ENCODE measurements at places on chromosomes 2 and 18.

DNA sequence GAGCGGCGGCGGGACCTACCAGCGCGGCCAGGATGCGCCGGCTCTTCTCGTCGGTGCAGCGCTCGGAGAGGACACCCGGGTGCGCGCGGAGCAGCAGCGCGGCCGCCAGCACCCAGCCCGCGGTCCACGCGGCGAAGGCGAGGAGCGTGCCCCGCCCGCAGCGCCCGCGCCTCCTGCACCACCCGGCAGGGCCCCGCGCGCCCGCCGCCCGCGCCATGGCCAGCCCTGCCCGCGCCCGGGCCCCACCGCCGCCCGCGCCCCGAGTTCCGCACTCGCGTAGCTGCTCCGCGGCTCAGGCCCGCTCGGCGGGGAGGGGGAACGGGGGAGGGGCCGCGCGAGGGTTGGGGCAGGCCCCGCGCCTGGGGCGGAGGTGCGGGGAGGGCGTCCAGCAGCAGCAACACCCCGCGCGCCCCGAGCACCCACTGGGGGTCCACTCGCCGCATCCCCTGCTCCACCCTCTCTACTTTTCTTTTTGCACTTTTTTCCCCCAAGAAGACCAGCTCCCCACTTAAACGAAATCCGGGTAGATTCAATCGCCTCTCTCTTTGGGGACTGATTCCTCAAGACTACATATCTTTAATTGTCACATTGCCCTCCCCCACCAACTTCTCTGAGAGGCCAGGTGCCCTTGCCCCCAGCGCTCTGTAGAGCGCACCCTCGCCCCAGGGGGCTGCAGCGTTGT is at the start of gene DIPK1C:
Gene DIPK1C (minus strand): TSS at position 266 of the 682 bp plus-strand sequence. CDS start 49 bp downstream, at position 217.
- DNase-seq = no peak

DNA sequence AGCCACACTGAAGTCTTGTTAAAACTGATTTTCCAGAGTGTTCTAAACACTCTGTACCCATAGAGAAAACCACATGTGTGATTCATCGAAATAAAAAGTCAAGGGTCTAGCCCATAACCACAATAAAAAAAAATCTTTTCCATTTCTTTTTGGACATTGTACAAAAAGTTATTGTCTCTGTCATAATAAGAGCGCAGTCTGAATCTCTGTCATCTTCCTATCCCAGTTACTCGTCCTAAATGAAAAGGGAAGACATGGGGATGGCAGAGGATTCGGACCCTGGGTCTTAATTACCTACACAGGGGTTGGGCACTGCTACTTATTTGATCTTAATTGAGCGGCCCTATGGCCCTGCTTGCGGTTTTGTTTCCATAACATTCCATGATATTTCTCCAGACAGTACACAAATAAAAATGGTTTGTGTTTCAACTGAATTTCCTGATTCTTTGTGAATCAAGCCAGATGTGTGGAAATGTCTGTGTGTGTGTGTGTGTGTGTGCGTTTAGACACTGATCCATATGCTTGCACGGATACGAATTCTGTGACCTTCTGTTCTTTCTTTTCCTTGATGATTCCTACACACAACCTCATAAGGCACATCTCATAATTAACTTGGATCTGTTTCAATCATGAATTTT is 133.4 kb upstream of the SPATS2L start:
- no peak for DNase-seq

DNA sequence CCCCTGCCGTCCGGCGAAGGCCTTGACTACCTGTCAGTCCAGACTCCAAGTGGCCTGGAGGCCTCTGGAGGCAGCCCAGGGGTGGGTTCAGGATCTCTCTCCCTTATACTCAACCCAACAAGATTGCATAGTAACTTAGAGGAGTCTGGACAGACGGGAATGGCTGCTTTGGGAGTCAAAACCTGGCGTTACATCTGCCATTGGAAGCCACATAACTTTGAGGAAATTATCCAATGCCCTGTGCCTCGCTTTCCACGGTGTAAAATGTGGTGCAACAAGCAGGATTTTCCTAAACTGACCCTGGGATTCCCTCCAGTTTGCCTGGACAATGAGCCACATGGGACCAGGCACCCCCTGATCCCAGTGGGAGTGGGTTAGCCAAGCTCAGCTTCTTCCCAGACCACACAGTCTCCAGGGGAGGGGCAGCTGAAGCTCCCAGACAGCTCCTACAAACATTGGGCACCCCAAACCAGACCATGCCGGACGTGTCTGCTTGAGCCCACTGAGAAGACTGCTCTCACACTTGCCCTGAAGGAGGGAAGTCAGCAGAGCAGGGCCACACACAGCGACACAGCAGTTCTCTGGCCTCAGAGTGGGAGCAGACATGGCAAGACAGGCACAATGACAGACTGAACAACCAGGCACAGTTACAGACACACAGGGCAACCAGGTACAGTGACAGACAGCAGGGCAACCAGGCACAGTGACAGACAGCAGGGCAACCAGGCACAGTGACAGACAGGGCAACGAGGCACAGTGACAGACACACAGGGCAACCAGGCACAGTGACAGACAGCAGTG is 65.6 kb upstream of the RAB6C start:
- no peak for DNase-seq

DNA sequence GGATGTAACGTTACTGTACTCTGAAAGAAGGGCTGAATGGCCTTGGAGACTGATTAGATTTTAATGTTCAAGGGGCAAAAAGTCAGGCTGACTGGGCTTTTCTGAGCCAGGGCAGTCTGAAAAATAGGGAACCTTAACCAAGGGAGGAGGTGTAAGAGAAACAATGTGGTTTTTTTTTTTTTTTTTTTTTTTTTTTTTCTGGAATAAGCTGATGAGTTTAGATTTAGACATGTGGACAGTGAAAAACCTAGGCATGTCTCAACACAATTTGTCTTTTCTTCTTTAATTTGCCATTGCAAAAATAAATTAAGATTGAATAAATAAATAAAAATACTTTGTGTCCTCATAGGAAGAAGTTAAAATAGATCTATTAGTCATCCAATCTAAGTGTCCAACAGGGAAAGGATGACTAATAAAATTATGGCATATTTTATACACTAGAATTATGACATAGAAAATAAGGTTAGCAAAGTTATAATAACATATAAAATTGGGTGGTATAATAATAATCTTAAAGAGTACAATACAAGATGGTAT is 237.6 kb upstream of the TRIB2 start:
- no peak for DNase-seq

GRCh38 chr2:27754831-27755230 is 16.7 kb upstream of the MRPL33 start:
- no peak for DNase-seq

- no peak for DNase-seq
Observed at GRCh38 chr2:130735200-130735599, 6.3 kb downstream of the GPR148 start.

DNA sequence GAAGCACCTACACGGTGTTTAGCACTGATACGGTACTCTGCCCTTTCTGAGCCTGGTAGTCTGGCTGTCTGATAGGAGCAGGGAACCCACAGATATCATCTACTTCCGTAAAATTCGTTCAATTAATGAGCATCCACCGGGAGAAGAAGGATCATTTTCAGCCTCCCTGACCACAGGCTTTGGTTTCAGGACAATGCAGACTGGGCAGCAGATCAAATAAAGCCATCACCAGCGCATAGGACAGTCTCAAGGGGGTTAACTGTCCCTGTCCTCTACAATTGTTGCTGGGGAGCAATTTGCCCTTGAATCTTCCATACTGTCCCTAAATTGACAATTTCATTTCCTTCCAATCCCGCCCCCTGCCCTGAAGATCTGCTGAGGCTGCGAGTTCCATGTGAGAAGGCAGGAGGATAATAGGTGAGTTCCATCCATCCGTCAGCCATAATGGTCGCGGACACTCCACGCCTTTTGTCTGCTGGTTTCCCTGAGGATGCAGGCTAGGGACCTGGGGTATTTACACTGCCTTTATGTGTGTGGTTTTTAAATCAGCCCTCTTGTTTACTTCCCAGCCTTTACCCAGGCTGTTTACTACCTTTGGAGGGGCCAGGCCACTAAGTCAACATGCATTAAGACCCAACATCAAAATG is 110.0 kb downstream of the MYCN start:
- DNase-seq = no peak

- DNase-seq = no peak
Observed at GRCh38 chr18:29378651-29379136, 1201.8 kb upstream of the CDH2 start.
